ENCODE measurements at places on chromosomes 12 and 14.

- no peak for DNase-seq
Observed at GRCh38 chr12:2154050-2154449, 101.3 kb downstream of the CACNA1C start.

- DNase-seq: no peak
Observed at GRCh38 chr14:71001742-71002141, 94.5 kb downstream of the PCNX1 start.

DNA sequence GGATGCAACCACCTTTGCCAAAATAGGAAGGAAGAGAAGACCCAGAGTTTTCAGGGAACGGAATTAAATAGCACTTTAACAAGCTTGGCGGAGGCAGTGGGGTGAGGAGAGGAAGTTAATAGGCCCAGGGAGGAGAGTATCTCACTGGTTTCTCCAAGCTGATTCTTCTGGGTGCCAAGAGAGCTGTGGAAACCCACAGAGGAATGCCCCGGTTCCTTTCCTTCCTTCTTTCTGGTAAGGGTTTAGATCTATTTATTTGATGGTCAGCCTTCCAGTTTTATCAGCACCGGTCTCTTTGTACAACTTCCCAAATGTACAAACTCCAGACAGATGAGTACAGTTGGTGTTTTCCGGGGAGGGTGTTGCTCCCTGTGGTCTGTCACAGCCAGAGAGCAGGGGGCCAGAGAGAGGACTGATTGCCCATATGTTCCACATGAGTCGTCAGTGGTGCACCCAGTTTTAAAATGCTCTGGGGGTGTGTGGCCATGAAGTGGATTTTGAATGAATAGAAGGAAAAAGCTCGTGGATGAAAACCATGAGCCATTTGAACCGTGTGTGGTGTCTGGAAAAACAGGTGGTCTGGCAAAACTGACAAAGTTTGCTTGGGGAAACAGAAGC is 26.6 kb downstream of the PRKCH start:
- DNase-seq: no peak

GRCh38 chr12:91317306-91317705 is 134.7 kb upstream of the DCN start:
- no peak for DNase-seq

- DNase-seq: no peak
Observed at GRCh38 chr12:48988030-48988649, 10.0 kb downstream of the WNT1 start.

GRCh38 chr12:65720136-65721130 is 103.8 kb upstream of the HMGA2 start:
- no peak for DNase-seq

GRCh38 chr12:25084816-25085215 is 110.1 kb downstream of the DNAI7 start:
- DNase-seq: no peak
